Tibial nerve (tissue), 4 donors: ENCODE measurements at places on chromosomes 13 and 19. TPM values are rescaled to one million over a fixed set of nuclear protein-coding genes. Genes with fewer than 3 reads are reported as not detected.
A peak's percentile ranks its signal among the peaks of the same experiment; 100 is the strongest.

DNA sequence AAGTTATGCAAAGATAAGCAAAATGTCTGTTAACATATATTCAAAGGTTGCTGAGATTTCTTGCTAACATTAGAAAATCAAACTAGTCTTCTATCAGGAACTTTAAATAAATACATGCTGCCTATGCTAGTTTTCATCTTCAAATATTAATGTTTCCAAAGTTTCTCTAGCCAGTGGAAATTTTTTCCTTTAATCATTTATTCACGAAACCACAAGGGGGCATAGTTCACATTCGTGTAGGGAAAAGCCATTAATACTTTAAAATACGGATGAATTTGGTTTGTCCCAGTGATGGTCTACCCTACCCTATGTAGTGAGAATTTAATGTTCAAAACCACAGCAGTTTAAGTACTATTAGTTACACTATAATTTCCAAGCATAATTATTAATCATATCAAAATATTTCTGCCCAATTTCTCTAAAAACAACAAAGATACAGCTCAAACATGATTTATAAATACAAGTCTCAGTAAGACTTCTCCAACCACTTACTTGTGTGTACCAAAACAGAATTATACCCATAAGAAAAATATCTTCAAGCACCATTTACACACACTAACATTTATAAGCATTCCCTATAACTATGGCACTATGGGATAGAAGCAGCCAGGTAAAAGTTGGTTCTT lies 16.2 kb downstream of the NUFIP1 start:
- DNase-seq, result no peak
- H3K4me3 ChIP-seq, result no peak overlapping the region
- no peaks in the 10 kb centered on the region for H3K36me3 ChIP-seq
- no peaks in the 10 kb centered on the region for H3K27me3 ChIP-seq
- H3K4me1 ChIP-seq, result peaks cover 5% of the 10 kb centered on the region

DNA sequence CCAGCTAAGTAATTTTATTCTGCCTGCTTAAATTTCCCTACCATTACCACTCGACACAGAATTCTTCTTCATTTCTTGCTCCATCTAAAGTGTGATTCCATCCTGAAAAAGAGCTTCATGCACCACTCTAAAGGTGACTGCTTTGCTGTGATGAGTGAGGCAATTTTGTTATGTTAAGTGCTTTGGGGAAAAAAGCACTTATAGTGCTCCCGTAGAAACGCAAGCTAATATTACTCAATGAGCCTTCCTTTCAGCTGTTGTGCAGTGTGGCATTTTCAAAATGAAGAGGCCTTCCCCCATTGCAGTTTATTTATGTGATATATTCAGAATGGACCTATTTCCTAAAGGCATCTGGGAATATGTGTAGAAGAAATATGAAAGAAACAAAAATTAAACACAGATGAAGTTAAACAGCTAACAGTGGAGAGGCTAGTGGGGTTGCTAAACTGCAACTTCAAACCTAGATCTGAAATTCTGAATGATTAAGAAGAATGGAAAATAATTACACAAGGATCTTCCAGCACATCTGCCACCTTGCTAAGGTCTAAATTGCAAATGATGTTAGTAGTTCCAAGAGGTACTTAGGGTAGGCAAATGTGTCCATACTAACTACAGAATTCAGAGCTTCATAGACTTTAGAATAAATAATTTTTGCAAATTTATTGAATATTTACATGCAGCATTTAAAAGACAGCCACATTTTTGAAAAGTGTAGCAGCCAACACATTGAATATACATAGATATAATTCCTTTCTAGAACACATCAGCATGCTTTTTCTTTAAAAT lies 211.7 kb downstream of the DCT start:
- no peak overlapping the region for H3K27ac ChIP-seq
- H3K27me3 ChIP-seq, result no peaks in the 10 kb centered on the region
- H3K4me3 ChIP-seq, result no peak overlapping the region
- no peaks in the 10 kb centered on the region for H3K36me3 ChIP-seq
- DNase-seq, result no peak

- no peak for DNase-seq
- H3K27ac ChIP-seq, result peak overlapping the region; percentile 32
- no peak overlapping the region for H3K4me3 ChIP-seq
Measured at GRCh38 chr13:22198001-22198400, 527.1 kb downstream of the FGF9 start.

DNA sequence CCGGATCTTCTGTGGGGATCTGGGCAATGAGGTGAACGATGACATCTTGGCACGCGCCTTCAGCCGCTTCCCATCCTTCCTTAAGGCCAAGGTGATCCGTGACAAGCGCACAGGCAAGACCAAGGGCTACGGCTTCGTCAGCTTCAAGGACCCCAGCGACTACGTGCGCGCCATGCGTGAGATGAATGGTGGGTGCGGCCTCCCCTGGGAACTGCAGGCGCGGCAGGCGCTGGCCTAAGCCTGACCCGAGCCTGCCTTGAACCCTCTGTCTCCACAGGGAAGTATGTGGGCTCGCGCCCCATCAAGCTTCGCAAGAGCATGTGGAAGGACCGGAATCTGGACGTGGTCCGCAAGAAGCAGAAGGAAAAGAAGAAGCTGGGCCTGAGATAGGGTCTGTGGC lies 4.4 kb upstream of the ETV2 start:
- no peak overlapping the region for H3K27ac ChIP-seq
- no peaks in the 10 kb centered on the region for H3K27me3 ChIP-seq

GRCh38 chr19:18502638-18503294 lies 19.1 kb downstream of the ELL start:
- peak overlapping the region; percentile 58 for H3K27ac ChIP-seq
- H3K36me3 ChIP-seq, result no peaks in the 10 kb centered on the region
- DNase-seq, result no peak
- peaks cover 84% of the 10 kb centered on the region for H3K4me1 ChIP-seq

GRCh38 chr13:112055036-112055914 lies 11.7 kb upstream of the SOX1 start:
- no peak for DNase-seq
- no peak overlapping the region for H3K4me3 ChIP-seq
- peaks cover 94% of the 10 kb centered on the region for H3K27me3 ChIP-seq
- H3K36me3 ChIP-seq, result no peaks in the 10 kb centered on the region
- peaks cover 50% of the 10 kb centered on the region for H3K4me1 ChIP-seq
- no peak overlapping the region for H3K27ac ChIP-seq

- no peak overlapping the region for H3K4me3 ChIP-seq
- no peaks in the 10 kb centered on the region for H3K36me3 ChIP-seq
- no peaks in the 10 kb centered on the region for H3K27me3 ChIP-seq
- DNase-seq, result no peak
- H3K4me1 ChIP-seq, result no peaks in the 10 kb centered on the region
- no peak overlapping the region for H3K27ac ChIP-seq
Measured at GRCh38 chr13:84567848-84568247, 685.6 kb upstream of the SLITRK1 start.

DNA sequence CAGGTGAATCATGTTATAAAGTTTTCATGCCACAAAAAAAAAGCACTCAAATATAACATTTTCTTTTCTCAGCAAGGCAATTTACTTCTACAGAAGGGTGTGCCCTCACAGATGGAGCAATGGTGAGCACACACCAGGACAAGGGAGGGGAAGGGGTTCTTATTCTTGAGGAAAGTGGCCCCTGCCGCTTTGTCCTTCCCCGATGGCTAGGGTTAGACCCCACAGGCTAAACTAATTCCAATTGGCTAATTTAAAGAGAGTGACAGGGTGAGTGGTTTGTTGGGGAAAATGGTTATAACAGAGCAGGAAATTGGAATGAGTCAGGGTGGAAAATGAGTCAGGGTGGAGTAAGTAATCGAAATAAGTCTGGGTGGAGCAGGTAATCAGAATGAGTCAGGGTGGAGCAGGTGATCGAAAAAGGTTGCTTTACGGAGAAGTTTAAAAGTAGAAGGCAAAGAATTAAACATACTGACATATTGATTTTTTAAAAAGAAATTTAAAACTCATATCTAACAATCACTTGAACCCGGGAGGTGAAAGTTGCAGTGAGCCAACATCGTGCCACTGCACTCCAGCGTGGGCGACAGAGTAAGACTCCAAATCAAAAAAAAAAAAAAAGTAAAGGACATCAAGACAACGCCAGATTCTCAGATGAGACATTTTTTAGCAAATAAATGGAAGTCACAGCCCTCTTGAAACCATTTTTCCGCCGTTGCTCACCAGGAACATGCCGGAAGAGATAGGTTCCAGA lies 813 bp downstream of the ZNF562 start:
- peaks cover 3% of the 10 kb centered on the region for H3K4me1 ChIP-seq
- peak overlapping the region; percentile 83 for H3K4me3 ChIP-seq
- H3K27ac ChIP-seq, result peak overlapping the region; percentile 96
- no peaks in the 10 kb centered on the region for H3K36me3 ChIP-seq

- H3K36me3 ChIP-seq, result no peaks in the 10 kb centered on the region
- H3K4me3 ChIP-seq, result no peak overlapping the region
- no peaks in the 10 kb centered on the region for H3K27me3 ChIP-seq
- H3K27ac ChIP-seq, result no peak overlapping the region
Measured at GRCh38 chr13:41880966-41881365, 79.9 kb downstream of the VWA8 start.

GRCh38 chr19:51693260-51693659 lies at the start of gene SPACA6:
SPACA6 (plus strand) TSS chr19:51693330; CDS start chr19:51693527, 197 bp downstream.
- no peak for DNase-seq
- no peak within 1 kb of the TSS for H3K4me3 ChIP-seq
- H3K27ac ChIP-seq, result peak within 1 kb of the TSS; percentile 97

DNA sequence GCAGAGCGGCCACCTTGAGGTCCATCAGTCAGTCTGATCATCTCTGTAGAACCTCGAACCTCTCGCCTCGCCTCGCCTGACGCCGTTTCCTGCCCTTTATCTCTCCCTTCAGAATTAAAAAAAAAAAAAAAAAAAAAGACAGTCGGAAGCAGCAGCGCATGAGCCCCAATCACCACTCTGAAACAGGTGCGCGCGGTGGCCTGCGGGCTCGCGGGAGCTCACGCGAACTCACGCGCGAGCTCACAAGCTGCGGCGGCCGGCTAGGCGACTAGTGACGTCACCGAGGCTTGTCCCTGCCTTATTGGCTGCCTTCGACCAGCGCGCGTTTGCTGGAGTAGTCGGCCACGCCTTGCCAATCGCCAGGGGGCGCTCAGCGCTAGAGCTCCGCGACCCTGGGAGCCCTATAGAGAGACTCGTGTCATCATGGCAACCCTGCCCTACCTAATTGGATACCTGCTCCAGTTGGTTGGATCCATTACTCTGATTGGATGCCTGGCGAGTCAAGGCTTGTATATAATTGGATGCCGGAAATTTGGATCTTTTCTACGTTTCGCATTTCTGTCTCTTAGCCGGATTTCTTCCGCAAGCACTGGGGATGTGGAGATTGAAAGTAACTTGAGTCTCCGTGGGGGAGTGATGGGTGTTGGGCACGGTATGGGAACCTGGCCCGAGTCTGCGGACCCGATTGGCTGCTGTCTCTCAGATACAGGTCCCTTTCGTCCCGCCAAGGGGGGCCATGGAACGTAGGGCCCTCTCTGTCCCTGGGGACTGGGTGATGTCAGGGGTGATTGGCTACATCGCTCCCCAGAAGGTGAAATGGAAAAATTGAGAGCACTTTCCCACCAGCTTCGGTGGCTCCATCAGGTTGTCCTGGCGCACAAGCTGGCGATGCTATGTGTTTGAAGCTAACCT lies 31.6 kb downstream of the SYT3 start:
- H3K36me3 ChIP-seq, result no peaks in the 10 kb centered on the region
- H3K27me3 ChIP-seq, result peaks cover 15% of the 10 kb centered on the region
- H3K27ac ChIP-seq, result no peak overlapping the region

DNA sequence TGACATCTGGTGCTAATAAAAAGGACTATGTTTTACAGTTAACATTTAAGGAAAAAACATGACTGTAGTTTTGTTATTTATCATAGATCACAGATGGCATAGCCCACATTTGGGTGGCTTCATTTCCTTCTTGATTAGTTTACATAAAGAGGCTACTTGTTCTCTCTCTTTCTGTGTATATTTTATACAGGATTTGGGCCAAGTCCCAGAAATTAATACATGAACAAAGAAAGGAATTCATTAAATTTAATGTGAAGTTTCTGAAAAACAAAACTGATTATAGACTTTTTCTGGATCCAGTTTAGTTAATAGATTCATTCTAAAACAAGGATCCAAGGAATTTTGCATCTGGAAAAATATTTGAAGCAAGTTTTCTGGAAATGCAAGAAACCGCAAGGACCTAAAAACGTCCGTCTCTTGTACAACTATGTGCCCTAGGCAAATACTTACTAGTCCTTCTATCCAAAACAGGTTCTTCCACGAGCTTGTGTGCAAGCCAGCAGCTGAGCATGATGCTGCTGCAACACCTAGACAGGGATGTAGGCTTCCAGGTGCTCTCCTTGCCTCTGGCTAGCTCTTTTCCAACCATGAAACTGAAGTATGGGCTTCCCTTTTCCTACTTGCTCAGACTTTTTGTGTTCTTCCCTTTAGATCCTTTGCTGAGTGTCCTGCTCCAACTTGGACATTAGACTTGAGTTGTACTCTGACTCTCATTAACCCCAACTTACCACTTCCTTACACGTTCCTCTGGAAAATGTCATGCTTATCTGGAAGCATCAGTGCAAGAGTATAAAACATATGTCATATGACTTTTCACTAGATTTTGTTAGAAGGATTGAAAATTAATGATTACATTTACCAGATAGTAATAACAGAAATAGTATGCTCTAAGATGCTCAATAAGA lies 161.5 kb upstream of the STARD13 start:
- H3K27me3 ChIP-seq, result no peaks in the 10 kb centered on the region
- H3K36me3 ChIP-seq, result no peaks in the 10 kb centered on the region
- H3K4me3 ChIP-seq, result no peak overlapping the region

DNA sequence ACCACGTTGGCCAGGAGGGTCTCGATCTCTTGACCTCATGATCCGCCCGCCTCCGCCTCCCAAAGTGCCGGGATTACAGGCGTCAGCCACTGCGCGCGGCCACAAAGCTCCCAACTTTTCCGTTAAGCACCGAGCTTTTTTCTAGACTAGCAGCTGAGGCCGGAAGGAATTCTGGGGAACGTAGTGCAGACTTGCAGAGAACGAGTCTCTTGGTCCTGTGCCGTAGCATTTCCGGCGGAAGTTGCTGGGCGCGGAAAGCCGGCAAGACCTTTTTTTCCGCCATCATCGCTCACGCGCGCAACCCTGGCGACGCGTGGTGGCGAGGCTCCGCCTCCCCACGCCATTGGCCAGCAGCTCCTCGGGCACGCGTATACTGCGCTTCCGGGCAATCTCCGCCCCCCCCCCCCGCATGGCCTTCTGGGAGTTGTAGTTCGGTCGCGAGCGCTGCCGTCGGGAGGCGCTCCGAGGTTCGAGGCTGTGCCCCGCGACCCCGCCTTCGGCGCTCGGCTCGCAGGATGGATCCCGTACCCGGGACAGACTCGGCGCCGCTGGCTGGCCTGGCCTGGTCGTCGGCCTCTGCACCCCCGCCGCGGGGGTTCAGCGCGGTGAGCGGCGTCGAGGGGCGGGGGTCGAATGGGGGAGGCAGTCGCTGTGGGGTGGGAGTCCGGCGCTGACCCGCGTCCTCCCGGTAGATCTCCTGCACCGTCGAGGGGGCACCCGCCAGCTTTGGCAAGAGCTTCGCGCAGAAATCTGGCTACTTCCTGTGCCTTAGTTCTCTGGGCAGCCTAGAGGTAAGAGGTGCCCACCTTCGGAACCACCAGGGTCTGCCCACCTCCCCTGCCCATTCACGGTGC lies at the start of gene MVB12A:
Gene MVB12A (plus strand): TSS at position 427 of the 854 bp plus-strand sequence. CDS start 89 bp downstream, at position 516.
- no peaks in the 10 kb centered on the region for H3K27me3 ChIP-seq
- peak; percentile 92 for DNase-seq
- H3K27ac ChIP-seq, result peak within 1 kb of the TSS; percentile 82
- peak within 1 kb of the TSS; percentile 91 for H3K4me3 ChIP-seq
- H3K36me3 ChIP-seq, result no peaks in the 10 kb centered on the region

LILRA2 gene
- 5.4 TPM for total RNA-seq

CEACAM19 gene
- 18.8 TPM for total RNA-seq

C19orf85 gene
- total RNA-seq, result not detected

CRX gene
- not detected for total RNA-seq

BRCA2 gene
- 0.39 TPM for total RNA-seq

CD70 gene
- total RNA-seq, result 0.87 TPM

SAFB gene
- 121 TPM for total RNA-seq

ZNF665 gene
- 5.4 TPM for total RNA-seq
